ENCODE measurements at places on chromosomes 11 and 22.
A peak's percentile ranks its signal among the peaks of the same experiment; 100 is the strongest.

DNA sequence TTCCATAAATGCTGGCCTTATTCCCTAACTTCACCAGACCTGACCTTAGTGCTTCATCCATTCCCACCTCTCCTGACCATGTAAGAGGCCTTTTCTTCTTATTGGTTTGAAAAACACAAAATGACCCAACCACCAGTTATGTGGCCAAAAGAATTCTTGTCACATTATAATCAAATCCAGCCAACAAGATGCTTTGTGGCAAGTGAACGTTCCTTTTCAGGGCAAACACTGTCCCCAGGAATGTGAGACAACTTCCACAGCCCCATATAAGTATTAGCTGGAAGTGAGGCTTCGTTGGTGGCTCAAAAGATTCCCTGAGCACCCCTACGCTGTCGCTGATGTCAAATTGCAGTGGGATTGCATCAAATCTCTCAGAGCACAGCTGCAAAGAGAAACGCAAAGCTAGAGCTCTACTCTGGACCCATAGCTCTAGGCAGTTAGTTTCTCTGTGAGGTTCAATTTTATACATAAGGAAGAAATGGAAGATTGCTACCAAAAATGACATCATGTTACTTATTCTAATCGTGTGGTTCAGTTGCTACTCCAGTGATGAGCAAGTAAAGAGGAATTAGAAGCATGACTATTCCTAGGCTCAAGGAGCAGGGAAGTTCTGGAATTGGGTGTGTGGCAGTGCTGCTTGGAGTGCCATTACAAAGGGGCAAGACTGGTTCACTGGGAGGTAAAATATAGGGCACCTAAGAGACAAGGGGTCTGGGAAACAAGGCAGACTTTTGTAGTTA is 26.1 kb downstream of the GLYATL1 start:
- no peak for DNase-seq

GRCh38 chr22:44972363-44973083 is 37.3 kb downstream of the PHF21B start:
- DNase-seq = no peak

DNA sequence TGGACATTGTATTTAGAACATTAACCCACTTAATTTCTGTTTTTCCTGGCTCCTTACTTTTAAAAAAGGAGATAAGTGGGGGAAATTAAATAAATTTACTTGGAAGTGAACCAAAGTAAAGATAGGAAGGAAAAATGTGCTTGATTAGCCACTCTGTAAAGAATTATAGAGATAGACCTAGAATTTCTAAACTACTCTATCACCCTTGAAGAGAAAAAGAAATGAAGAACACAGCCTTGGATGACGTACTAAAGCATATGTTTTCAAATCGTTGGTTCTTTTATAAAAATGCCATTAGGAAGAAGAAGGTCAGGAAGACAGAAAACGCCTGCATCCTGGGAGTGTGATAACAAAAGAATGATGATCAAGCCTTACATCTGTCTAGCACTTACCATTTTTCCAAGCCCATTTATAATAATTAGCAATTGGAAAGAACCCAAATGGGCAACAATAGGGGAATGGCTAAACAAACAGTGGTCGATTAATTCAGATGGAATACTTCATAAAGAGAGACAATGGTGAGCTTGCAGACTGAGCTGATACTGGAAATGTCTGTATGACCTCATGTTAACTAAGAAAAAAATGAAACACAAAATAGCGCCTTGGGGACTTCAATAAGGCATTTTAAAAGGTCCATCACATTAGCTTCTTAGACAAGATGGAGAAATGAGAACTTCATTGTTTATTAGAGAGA is 81.0 kb upstream of the LRRC55 start:
- DNase-seq = no peak

DNA sequence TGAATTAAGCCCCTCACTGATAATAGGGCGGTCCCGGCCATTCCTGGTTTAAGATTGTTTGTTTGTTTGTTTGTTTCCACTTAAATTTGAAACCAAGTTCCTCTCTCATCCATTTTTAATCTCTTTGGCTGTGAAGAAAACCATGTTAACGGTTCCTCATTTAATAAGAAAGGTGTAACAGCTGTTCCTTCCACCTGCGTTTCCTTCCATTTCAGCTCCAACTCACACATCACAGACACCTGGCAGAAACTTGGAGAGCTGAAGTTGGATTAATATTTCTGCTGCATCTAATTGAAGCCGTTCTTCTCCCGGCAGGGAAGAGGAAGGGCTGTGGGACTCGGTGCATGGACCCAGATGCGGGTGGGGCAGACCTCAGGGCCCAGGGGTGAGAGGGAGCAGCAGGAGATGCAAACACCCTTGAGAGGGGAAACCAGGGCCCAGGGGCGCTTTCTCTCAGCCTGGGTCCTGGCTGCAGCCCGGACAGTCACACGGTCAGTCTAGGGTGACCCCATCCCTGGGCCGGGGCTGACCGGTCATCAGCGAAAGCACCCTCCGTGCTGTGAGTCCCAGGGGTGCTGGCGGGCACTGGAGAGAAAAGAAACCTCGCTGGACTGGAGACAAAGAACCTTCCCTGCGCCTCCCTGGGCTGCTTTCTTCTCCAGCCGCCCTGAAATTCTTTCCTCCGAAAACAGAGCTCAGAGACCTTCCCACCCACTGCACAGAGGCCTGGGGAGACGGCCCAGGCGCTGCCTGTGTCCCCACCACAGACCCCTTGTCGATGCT is 242.0 kb downstream of the BRD1 start:
- DNase-seq = no peak

- peak; percentile 37 for DNase-seq
These were observed 15.1 kb downstream of the MRGPRF start for GRCh38 chr11:68997995-68998348.

DNA sequence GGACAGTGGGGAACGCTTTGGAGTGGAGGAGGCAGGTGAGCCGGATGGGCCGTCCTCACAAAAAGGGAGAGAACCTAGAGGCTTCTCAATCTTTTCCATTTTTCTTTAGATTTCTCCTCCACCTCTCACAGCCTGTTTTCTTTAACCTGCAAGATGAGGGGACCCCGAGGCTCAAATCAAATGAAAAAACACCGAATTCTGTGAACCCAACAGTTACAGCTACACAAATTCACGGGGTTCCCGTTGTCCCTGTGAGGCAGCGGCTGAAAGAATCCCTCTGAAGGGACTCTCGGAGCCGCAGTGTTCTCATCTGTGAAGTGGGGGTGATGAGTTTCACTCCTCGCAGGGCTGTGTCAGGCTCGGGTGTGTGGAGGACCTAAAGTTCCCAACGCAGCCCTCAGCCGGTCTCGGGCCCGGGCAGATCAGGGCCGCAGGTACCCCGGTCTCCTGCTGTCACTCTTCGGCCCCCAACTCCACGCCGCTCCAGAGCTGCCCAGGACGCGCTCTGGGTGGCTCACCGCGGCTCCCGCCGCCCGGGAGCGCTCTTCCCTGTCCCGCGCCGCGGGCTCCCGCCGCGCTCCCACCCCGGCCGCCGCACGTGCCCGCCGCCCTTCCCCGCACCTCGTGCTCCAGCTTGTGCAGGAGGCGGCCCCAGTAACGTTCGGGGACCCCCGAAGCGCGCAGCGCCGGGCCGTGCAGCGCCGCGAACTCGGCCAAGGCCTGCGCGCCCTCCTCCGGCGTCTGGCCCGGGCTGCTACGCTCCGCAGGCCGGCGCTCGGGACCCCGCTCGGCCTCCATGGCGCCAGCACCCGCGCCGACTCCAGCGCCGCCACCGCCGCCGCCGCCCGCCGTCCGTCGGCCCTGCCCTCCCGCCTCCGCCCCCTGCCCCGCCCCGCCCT is at the start of gene TTLL12:
TSS of gene TTLL12 (minus strand) at position 863 of the 899 bp plus-strand sequence. CDS start at position 798, 65 bp downstream.
- peak; percentile 82 for DNase-seq

DNA sequence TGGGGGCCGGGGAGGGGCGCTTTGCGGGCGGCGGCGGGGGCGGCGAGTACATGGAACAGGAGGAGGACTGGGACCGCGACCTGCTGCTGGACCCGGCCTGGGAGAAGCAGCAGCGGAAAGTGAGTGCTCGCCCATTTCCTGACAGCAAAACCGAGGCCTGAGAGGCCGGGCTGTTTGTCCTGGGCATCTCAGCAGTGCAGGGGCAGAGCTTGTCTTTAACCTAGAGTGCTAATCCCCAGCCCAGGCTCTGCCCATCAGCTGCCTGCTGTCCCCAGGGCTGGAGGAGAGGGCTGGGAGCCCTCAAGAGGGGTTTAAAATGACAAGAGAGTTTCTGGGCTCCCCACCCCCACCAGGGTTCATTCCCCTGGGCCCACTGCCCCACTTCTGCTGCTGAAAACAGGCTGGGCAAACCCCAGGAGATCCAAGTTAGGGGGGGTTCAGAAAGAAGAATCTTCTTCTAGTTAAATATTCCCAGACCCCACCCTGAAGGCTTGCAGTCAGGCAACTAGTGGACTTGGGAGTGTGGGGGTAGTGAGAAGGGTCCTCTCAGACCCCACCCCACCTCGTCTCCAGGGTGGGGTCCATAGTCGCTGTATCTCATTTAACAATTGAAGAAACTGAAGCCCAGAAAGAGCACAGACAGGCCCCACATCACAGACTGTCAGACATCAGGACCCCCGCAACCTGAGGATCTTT is 411 bp downstream of the ACTN3 start:
- DNase-seq = no peak

GRCh38 chr11:116162086-116162885 is 610.5 kb downstream of the BUD13 start:
- peak; percentile 30 for DNase-seq

DNA sequence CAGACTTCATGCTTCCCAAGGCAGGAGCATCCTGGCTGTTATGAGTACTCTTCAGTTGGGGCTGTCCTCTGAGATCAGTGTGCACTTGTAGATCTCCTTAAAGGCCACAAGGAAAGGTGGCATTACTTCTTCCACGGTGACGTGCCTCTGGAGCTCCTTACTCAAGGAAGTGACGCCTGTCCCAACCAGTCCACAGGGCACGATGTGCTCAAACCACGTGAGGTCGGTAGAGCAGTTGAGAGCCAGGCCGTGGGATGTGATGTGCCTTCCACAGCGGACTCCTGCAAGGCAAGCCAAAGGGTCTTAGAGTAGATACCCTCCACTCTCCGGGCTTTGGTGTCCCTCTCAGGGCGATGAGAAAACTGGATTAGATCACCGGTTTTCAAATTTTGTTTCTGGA is 1.4 kb downstream of the LIPT2 start:
- no peak for DNase-seq

- DNase-seq = no peak
These were observed 64.6 kb downstream of the ARFGAP3 start for GRCh38 chr22:42792453-42792908.

DNA sequence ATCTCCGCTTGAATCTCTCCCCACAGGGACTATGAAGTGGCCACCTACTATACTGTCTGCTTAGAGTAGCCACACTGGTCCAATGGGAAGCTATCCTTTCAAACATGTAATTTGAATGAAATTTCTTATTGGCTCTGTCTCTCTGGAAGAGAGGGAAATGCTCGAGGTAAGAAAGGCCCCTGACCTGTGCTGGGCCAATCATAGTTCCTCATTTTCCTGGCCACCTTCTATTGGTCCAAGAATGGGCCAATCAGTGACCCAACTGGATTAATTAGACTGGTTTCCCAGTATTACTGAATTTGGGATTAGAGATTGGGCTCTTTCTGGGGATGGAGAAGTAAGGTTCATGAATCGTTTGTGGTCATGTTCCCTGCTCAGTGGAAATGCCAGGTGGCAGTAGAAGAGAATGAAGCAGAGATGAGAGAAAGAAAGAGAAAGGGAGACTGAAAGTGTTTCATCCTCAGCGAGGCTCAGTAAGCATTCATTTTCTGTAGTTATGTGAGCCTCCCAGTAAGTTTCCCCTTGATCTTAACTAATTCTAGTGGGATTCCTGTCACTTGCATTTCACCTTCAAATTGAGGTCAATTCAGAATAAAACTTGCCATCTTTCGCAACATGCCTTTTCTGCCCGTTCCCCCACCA is 8.4 kb upstream of the MMP20 start:
- no peak for DNase-seq

- DNase-seq = no peak
These were observed 25.6 kb downstream of the MMP13 start for GRCh38 chr11:102929972-102930371.

DNA sequence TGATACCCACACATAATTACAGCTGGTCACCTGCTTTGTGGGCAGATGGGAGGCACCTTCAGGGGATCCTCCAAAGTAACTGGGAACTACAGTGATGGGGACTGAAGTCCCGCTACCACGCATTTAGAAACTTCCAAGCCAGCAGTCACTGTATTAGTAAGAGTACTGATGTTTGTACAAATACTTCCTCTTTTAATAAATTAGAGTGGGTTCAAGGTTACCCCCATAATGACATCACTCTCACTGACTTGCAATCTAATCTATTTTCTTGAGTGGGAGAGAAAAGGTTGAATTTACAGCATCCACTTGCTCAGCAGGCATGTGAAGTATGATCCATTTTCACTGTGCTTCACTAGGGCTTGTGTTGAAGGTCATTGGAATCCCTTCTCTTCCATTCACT is 72.1 kb upstream of the TIMP3 start:
- no peak for DNase-seq

- no peak for DNase-seq
These were observed 40.7 kb upstream of the DKK3 start for GRCh38 chr11:12048936-12049790.

GRCh38 chr11:396948-397548 is 3.0 kb downstream of the PKP3 start:
- no peak for DNase-seq

DNA sequence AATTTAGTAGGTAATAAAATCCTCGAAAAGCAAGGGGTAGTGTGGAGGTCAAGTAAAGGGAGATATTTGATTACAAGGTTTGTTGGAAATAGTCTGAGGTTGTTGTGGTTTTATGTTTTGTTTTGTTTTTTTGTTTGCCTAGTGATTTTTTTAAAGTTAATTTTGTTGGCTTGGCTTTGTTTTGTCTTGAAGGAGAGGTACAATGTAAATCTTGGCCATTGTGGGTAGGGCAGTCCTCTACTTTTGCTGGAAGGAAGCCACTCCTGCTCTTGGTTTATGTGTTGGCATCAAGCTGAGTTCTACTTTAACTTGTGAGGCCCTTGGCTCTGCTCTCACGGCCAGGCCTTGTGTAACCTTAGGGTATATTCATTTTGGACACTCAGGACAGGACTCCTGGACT is 3.2 kb downstream of the AMOTL1 start:
- no peak for DNase-seq

- DNase-seq = no peak
These were observed 23.8 kb upstream of the ALDH3B2 start for GRCh38 chr11:67698247-67698646.

DNA sequence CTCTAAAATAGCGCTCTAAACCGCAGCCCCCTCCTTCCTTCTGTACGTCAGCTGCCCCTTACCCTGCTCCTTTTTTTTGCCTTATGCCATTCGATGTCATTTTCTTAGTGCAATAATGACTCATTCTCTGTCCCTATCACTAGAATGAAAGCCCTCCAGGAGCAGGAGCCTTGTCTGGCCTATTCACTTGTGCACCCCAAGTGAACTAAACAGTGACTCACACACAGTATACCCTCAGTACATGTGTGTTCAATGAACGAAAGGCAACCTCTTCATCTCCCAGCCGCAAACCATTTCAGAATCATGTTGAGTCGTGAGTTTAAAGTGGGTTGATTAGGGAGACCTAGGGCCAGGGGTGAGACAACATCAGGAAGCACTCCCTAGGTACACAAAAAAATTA is 50.7 kb upstream of the SPATA19 start:
- no peak for DNase-seq

- no peak for DNase-seq
These were observed 1.0 kb downstream of the POLA2 start for GRCh38 chr11:65262776-65263175.

All from left forelimb (tissue), 1 donor.